ENCODE measurements at places on chromosomes 2 and 18. TPM values are rescaled to one million over a fixed set of nuclear protein-coding genes. Genes with fewer than 3 reads are reported as not detected.

GRCh38 chr2:82795446-82795845 lies 1663.6 kb downstream of the SUCLG1 start:
- H3K36me3 ChIP-seq = no peaks in the 10 kb centered on the region
- no peak overlapping the region for H3K4me3 ChIP-seq
- H3K27ac ChIP-seq = no peak overlapping the region
- no peak for DNase-seq
- H3K27me3 ChIP-seq = no peaks in the 10 kb centered on the region
- no peaks in the 10 kb centered on the region for H3K4me1 ChIP-seq

GRCh38 chr2:37324536-37324785 lies 172 bp downstream of the PRKD3 start:
- peaks cover 16% of the 10 kb centered on the region for H3K27me3 ChIP-seq
- no peak for DNase-seq
- peaks cover 38% of the 10 kb centered on the region for H3K4me1 ChIP-seq
- peaks cover 7% of the 10 kb centered on the region for H3K36me3 ChIP-seq
- H3K27ac ChIP-seq = no peak overlapping the region

DNA sequence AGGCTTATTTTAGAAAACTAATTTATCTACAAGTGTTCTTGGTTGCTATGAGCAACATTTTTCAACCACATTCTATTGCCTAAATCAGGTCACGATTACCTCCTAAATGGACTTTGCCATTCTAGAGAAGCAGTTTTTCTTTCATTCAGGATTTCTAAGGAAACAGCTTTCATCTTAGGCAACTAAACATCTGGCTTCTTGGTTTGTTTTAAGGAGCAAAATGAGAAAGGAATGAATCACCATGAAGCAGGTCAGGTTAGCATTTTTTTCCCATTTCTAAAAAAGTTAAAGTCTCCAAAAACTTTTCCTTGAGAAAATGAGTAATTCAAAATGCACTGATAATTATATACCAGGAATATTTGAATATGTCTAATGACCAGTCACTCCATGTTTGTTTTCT lies 114.8 kb downstream of the GAREM1 start:
- H3K4me1 ChIP-seq = no peaks in the 10 kb centered on the region
- H3K27ac ChIP-seq = no peak overlapping the region
- H3K27me3 ChIP-seq = no peaks in the 10 kb centered on the region
- H3K4me3 ChIP-seq = no peak overlapping the region

GRCh38 chr2:27779417-27780055 lies 8.0 kb downstream of the MRPL33 start:
- no peak overlapping the region for H3K27ac ChIP-seq
- no peak overlapping the region for H3K4me3 ChIP-seq
- peaks cover 25% of the 10 kb centered on the region for H3K4me1 ChIP-seq

DNA sequence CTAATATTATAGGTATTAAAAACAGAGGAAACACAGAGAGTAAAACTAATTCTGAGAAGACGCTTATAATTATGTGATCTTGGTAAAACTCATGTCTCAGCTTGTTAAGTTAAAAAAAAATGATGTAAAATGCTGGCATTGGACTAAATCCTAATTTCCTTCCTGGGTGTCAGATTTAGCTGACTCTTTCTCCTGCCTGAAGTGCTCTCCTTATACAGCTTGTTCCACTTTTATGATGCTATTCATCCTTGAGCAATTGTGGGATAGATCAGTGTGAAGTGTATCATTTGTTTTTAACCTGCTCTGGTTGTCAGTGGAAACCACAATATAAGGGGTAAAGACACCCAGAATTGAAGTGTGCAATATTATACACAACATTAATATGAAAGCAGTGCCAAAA lies 84.9 kb downstream of the EFEMP1 start:
- no peak overlapping the region for H3K27ac ChIP-seq
- no peak overlapping the region for H3K4me3 ChIP-seq
- DNase-seq = no peak
- no peaks in the 10 kb centered on the region for H3K27me3 ChIP-seq
- H3K4me1 ChIP-seq = no peaks in the 10 kb centered on the region

DNA sequence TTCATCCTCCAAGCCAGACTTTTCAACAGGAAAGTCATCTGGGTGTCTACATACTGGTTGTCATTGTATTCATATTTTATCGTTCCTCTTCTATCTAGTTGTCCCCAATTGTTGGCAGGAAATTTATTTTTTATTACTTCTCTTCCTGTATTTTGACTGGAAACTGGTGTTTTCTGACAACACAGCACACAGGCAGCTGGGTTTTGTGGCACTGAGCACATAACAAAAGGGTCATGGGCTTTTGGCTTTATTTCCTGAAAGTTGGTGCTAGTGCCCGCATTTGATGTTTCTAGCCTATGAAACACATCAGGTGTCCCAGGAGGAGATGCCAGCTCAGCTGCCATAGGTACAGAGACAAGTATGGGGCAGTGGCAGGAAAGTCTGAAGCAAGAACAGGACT lies 126.4 kb downstream of the TMEM17 start:
- no peak for DNase-seq
- H3K27me3 ChIP-seq = no peaks in the 10 kb centered on the region
- no peaks in the 10 kb centered on the region for H3K36me3 ChIP-seq
- no peak overlapping the region for H3K27ac ChIP-seq

HS1BP3 gene
- total RNA-seq = 10.4 TPM

Data from activated CD4-positive, alpha-beta memory T cell treated with anti-CD3 and anti-CD28 coated beads for 36 hours (primary cell).